Activated T-helper 1 cell treated with Interleukin-2 at 50 U/mL for 16 hours (primary cell): ENCODE measurements at places on chromosomes 7 and 10.

DNA sequence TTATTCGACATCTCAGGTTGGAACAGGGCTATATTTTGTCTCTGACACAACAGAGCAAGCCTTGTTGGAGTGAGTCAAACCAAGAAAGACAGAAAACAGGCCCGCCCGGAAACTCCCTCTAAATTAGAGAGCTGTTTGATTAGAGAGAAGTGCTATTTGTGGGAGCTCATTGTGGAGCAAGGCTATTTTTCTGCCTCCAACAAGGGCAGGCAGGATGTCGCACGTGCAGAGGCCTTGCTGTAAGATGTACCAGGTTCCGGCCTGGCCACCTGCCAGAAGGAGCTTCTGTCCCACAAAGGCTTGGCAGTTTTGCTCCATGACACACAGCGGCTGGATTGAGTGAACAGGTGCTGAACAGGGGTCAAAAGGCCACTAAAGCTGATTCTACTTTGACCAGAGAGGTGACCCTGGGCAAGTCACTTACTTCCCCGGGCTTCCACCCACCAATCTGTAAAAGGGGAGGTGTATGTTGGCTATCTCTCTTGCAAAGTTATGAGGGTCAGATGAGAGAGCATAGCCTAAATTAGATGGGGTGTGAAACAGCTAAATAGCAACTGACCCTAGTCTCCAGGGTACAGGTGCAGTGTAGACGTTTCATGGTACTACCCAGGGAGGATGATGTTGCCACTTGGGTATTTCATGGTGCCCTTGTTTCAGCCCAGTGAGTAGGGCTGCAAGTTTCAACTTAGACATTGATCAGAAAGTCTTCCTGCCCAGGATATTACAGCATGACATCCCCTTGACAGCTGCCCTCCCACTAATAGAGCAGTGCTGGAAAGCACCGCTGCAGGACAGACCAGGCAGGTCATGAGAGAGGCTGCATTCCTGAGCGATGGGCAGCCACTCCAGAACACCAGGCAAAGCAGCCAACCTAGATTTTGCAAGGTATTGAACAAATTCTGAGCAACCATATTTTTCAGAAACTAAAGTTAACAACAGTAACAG lies 62.0 kb downstream of the VSTM4 start:
- DNase-seq, result no peak

GRCh38 chr7:135704074-135704473 lies 23.9 kb downstream of the SLC13A4 start:
- no peak for DNase-seq

DNA sequence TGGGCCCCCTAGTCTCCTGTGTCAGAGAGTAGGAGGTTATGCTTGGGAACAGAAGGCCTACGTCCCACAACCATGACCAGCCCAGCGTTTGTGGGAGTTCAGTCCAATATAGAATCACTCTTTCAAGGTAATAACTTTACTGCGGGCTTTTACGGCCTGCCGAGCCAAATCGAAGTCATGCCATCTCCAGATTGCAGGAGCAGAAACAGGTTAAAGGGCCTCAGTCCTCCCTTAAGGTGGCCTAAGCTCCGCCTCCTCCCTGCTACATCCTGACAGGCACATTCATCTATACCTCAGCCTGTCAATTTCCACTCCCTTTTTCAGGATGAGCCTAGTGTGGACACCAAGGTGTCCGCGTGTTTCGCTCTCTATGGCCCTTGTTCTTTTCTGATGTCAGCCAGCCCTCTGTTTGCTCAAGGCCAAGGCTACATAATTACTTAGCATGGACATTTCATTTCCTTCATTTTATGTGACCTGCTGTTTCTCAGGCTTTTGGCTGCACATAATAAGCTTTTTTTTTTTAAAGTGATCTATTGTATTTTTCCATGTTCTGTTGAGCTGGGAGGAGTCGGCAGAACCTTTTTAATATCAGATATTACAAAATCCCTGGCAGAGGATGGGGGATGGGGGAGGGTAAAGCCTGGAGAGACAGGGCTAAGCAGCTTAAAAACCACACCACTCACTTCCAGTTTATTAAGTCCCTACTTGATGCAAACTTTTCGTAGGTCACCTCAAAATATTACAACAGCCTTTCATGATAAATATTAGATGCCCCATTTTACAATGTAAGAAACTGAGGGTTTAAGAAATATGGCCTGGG lies 84.6 kb downstream of the CACNB2 start:
- no peak for DNase-seq

- DNase-seq, result no peak
Measured at GRCh38 chr10:21919117-21919516, 84.4 kb downstream of the DNAJC1 start.

GRCh38 chr10:623477-624311 lies 65.8 kb downstream of the DIP2C start:
- no peak for DNase-seq

DNA sequence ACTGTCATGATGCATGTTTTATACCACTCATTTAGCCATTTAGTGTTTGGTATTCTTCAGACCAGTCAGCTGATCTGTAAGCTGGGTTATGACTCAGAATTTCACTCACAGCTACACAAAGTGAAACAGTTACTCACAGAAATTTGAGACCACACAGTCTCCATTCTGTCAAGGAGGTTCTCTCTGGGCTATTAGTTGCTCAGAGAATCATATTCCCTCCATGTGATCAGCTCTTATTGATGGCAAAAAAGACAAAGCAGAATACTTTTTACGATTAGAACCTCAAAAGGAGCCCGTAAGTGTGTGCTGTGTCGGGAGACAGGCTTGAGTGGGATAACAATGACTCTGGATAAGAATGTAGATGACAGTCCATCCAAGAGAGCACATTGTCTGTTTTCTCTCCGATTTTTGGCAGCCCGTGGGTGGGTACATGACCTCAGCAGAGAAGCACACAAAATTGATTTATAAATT lies 277.6 kb upstream of the SORCS1 start:
- no peak for DNase-seq

DNA sequence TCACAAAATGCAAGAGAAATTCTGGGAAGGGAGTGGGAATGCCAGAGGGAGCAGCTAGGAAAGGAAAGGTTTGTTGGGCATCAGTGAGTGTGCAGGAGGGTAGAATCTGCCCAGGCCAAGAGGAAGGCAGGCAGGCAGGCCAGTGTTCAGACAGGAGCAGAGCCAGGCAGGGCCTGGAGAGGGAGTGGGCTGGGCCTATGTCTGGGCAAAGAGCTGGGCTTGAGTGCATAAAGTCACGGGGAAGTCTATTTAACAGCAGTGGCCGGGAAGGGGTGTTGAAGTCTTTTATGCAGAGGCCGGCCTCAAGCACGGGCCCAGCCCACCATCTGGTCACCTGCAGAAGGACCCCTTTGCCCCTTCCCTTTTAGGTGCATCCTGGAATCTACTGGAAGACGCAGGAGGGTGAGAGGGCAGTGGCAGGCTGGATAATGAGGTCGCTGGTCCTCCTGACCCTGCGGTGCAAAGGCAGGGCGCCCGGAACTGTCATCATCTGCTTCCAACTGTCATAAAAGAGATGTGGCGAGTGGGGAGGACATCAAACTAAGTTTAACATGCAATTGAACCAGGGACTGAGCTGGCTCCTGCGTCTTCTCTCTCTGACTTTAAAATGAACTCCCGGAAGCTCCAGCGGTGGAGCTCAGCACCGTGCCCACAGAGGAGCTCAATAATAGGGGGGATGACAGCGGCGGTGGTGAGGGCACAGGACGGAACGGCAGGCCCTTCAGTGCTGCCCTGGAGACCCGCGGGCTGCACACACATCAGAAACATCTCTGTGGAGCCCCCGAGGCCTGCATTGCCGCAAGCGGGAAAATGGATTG lies 29.5 kb downstream of the CARD11 start:
- DNase-seq, result no peak

DNA sequence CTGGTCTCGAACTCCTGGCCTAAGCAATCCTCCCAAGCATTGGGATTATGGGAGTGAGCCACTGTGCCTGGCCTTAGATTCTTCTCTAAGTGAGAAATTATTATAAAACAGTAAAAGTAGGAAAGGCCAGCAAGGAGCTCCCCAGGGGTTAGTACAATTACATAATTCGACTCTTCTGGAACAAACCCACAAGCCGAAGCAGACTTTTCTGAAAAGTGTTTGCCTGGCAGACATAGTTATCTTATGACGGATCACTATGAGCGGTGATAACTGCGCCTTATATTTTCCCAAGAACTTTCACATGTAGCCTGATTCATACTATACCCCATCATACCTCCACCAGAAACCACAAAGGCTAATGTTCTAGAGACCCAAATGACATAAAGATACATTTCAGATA lies 30.2 kb upstream of the SH3PXD2A start:
- DNase-seq, result no peak

DNA sequence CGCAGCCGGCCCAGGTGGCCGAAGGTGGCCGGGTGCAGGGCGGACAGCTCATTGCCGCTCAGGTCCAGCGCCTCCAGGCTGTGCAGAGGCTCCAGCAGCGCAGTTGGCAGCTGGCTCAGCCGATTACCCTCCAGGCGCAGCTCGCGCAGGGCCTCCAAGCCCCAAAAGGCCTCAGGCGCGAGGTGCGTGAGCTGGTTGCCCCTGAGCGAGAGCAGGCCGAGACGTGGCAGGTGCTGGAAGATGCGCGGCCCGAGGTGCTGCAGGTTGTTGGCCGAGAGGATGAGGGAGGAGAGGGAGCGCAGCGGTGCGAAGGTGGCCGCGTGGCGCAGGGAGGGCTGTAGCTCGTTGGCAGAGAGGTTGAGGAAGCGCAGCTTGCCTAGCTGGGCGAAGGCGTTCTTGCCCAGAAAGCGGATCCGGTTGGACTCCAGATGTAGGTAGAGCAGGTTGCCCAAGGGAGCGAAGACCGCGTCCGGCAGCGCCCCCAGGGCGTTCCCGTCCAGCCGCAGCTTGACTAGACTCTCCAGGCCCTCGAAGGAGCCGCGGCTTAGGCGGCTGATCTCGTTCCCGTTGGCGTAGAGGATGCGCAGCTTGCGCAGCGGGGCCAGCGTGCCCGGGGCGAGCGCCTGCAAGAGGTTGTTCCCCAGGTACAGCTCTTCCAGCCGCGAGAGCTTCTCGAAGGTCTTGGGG lies 923 bp downstream of the TRIL start:
- no peak for DNase-seq

- DNase-seq, result no peak
Measured at GRCh38 chr10:24947304-24948097, 4.9 kb downstream of the PRTFDC1 start.

DNA sequence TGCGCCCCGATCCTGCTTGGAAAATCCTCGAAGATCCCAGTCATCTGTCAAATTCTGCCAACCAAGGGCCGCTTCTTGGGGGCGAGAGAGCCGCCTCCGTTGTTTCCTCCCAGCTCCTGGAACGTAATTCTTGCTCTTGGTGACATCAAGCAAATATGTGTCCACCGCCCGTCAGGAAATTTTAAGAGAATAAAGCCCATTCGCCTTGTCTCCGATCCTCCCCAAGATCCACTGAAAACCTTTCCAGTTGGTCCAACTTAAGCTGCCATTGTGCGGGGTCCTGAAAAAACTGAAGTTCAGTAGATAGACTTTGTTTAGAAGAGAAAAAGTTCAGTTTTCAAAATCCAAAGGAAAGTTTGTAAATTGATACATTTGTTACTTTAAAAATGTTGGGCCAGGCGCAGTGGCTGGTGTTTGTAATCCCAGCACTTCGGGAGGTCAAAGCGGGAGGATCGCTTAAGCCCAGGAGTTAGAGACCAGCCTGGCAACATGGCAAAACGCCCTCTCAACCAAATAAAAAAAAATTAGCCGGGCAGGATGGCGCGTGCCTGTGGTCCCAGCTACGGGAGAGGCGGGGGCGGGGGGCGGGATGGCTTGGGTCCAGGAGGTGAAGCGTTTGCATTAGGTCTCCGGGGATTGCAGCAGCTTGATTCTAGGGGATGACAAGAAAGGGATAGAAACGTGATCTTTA lies 1.0 kb upstream of the ZNF800 start:
- no peak for DNase-seq

DNA sequence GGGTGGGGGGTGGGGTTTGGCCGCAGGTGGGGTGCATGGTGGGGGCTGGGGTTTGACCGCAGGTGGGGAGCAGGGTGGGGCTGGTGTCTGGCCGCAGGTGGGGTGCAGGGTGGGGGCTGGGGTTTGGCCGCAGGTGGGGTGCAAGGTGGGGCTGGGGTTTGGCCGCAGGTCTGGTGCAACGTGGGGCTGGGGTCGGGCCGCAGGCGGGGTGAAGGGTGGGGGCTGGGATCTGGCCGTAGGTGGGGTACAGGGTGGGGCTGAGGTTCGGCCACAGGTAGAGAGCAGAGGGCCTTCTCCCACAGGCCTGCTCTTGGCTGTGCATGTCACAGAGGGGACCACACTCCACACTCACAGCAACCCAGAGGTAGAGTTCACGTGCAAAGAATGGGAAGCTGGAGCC lies 586.6 kb downstream of the PTPRN2 start:
- no peak for DNase-seq

- no peak for DNase-seq
Measured at GRCh38 chr10:113945075-113945686, 90.7 kb downstream of the NHLRC2 start.

GRCh38 chr7:31256506-31256905 lies 84.0 kb downstream of the NEUROD6 start:
- DNase-seq, result no peak

DNA sequence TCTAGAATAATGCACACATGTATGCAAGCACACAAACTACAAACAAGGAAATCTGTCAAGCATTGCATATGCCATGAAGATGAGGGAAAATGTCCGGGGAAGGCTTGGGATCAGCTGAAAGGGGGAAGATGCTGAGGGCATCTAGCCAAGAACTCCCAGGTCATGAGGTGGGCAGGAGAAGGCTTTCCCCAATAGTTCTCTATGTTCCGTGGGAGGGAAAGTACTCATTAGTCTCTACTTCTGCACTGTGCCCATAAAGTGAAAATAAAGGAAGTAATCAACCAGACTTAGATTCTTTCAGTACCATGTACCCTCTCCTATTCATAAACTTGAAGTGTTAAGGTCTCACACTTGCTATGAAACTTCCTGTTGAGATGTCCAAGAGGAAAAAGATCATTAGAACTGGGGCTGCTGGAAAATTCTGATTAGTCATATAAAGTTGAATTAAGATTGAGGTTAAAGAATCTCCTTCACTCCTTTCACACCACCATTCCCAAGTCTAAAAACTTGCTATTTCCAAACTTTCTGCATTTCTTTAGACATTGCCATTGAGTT lies 17.1 kb upstream of the LIPF start:
- no peak for DNase-seq

GRCh38 chr7:103613655-103614642 lies 167.9 kb upstream of the SLC26A5 start:
- DNase-seq, result no peak

- DNase-seq, result no peak
Measured at GRCh38 chr10:13511409-13511808, 17.4 kb downstream of the BEND7 start.

GRCh38 chr7:107304063-107304462 lies 135.3 kb downstream of the HBP1 start:
- DNase-seq, result no peak

- DNase-seq, result no peak
Measured at GRCh38 chr10:631266-631665, 58.2 kb downstream of the DIP2C start.

- DNase-seq, result no peak
Measured at GRCh38 chr7:2197436-2198155, 35.1 kb downstream of the MAD1L1 start.
